Liver (tissue), 10 donors: ENCODE measurements at places on chromosomes 4 and X. TPM values are rescaled to one million over a fixed set of nuclear protein-coding genes. Genes with fewer than 3 reads are reported as not detected.

SLC16A2 gene
- 10.0 TPM for total RNA-seq

DMRTC1 gene
- total RNA-seq = not detected

CSAG1 gene
- total RNA-seq = not detected

STARD8 gene
- total RNA-seq = 9.8 TPM

ZNF141 gene
- 12.4 TPM for total RNA-seq

DUSP21 gene
- not detected for total RNA-seq

TEX13D gene
- total RNA-seq = not detected

TRIM75 gene
- total RNA-seq = not detected

TRO gene
- 5.3 TPM for total RNA-seq

GAGE12C gene
- total RNA-seq = not detected

- no peak for DNase-seq
- H3K27ac ChIP-seq = no peak overlapping the region
- no peaks in the 10 kb centered on the region for H3K4me1 ChIP-seq
- H3K27me3 ChIP-seq = no peaks in the 10 kb centered on the region
- H3K36me3 ChIP-seq = no peaks in the 10 kb centered on the region
Observed at GRCh38 chr4:140818433-140818832, 62.2 kb upstream of the TBC1D9 start.

DNA sequence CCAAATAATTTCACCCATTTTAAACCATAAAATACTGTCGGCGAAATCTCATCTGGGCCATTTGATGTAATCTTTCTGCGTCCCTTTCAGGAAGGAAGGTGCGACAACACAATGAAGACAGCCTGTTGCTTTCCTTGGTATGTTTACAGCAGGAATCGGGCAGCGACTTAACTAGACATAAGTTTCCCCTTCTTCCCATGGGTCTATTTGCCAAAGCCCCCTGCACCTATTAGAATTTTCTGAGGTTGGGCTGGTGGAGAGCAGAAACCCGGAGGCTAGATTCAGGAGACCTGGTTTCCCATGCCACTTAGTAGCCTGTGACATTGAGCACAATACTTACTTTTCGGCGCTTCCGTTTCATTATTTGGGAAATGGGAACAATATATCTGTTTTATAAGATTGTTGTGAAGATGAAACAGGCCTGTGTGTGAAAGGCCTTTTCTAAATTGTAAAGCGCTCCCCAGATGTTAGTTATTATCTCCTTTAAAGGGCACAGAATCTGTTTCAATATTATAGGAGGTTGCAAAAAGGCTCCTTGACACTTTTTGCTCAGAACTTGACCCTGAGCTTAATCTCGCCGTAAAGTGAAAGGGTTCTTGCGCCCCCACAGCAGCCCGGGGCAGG, 552 bp upstream of the AFF1 start:
- no peak for DNase-seq
- H3K27me3 ChIP-seq = no peaks in the 10 kb centered on the region
- peak overlapping the region; percentile 71 for H3K4me3 ChIP-seq
- peak overlapping the region; percentile 90 for H3K27ac ChIP-seq
- H3K4me1 ChIP-seq = peaks cover 6% of the 10 kb centered on the region
- no peaks in the 10 kb centered on the region for H3K36me3 ChIP-seq

DNA sequence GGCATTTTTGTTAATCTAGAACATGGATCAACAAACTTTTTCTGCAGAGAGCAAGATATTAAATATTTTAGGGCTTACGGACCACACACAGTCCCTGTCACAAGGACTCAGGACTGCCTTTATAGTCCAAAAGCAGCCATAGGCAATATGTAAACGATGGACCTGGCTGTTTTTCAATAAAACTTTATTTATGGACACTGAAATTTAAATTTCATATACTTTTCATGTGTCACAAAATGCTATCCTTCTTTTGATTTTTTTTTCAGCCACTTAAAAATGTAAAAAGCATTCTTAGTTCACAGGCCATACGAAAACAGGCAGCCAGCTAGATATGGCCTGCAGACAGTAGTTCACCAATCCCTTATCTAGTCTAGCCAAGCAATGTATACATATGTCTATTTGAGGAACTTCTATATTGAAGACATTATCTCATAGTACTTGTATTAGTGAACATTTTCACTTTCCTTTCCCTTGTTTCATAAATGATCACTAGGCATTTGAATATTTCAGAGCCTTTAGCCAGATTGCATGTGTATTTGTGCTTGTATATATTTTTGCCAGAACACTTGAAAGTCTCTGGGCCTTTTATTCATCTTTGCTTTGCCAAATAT, 350.9 kb downstream of the RPA4 start:
- H3K27ac ChIP-seq = no peak overlapping the region
- H3K27me3 ChIP-seq = no peaks in the 10 kb centered on the region
- H3K36me3 ChIP-seq = no peaks in the 10 kb centered on the region
- H3K4me3 ChIP-seq = no peak overlapping the region

- no peaks in the 10 kb centered on the region for H3K36me3 ChIP-seq
- no peak overlapping the region for H3K4me3 ChIP-seq
- no peaks in the 10 kb centered on the region for H3K27me3 ChIP-seq
- no peak overlapping the region for H3K27ac ChIP-seq
- H3K4me1 ChIP-seq = no peaks in the 10 kb centered on the region
- no peak for DNase-seq
Observed at GRCh38 chrX:13903405-13903804, 86.5 kb upstream of the GPM6B start.

DNA sequence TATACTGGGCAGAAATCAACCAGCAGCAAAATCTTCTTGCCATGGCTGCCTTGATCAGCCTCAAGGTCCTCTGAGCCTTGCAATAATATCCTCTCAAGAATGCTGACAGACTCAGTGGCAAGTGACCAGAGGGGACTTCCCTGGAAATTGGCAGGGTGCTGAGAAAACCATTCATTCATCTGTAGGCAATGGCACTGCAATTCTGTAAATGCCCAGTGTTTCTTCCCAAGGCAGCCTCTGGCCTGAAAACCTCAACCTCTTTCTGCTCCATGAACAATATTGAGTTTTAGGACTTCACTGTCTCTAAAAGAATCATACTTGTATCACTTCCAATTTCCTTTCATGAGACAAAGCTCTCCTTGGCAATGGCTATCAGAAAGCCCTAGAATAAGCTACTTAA, 754.3 kb upstream of the TENM3 start:
- H3K27ac ChIP-seq = no peak overlapping the region
- no peak for DNase-seq
- no peak overlapping the region for H3K4me3 ChIP-seq
- no peaks in the 10 kb centered on the region for H3K27me3 ChIP-seq
- no peaks in the 10 kb centered on the region for H3K4me1 ChIP-seq

DNA sequence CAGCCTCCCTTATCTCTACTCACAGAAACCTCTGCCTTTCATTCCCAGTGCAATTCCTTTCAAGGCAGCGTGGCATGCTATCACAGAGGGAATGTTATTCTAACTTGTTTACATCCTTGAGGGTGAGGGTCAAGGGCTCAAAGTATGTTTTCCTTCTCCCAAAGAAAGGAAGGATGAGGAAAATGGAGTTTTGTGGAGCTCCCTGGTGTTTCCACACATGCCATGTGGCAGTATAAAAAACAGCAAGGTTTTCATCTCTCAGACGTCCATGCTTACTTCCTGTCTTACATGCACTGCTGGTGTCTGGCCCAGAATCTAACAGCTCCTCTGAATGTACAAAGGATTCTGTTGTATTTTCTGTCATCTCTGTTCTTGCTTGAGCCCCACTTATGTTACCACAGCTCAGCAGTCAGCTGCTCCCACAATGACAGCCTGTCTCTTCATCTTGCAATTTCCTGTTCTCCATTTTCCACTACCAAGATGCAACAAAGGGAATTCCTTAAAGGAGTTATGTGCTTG, 128.0 kb downstream of the SNCA start:
- no peaks in the 10 kb centered on the region for H3K36me3 ChIP-seq
- no peaks in the 10 kb centered on the region for H3K4me1 ChIP-seq
- H3K27ac ChIP-seq = no peak overlapping the region

DNA sequence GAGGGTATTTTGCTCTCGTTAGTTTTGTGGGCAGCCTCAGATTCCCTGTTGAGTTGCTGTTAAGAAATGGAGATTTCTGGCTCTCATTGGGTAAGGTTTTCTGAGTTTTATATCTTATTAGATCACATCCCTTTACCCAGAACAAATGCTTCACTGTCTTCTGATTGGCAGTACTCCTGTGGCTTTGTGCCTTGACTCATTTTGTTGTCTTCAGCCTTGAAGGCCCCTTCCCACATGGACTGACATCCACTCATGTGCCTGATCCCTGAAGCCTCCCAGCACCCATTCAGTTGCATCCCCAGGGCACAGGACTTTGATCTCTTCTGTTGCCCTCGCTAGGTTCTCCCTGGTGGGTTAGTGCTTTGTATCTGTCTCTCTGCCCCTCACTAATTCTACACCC, 10.4 kb downstream of the MED28 start:
- H3K4me3 ChIP-seq = no peak overlapping the region
- no peaks in the 10 kb centered on the region for H3K27me3 ChIP-seq
- peaks cover 65% of the 10 kb centered on the region for H3K36me3 ChIP-seq
- no peak for DNase-seq
- no peak overlapping the region for H3K27ac ChIP-seq

GRCh38 chr4:8200302-8200975, 1.3 kb downstream of the SH3TC1 start:
- H3K27me3 ChIP-seq = no peaks in the 10 kb centered on the region
- peak overlapping the region; percentile 77 for H3K4me3 ChIP-seq
- peaks cover 28% of the 10 kb centered on the region for H3K4me1 ChIP-seq
- no peak for DNase-seq
- peak overlapping the region; percentile 99 for H3K27ac ChIP-seq

DNA sequence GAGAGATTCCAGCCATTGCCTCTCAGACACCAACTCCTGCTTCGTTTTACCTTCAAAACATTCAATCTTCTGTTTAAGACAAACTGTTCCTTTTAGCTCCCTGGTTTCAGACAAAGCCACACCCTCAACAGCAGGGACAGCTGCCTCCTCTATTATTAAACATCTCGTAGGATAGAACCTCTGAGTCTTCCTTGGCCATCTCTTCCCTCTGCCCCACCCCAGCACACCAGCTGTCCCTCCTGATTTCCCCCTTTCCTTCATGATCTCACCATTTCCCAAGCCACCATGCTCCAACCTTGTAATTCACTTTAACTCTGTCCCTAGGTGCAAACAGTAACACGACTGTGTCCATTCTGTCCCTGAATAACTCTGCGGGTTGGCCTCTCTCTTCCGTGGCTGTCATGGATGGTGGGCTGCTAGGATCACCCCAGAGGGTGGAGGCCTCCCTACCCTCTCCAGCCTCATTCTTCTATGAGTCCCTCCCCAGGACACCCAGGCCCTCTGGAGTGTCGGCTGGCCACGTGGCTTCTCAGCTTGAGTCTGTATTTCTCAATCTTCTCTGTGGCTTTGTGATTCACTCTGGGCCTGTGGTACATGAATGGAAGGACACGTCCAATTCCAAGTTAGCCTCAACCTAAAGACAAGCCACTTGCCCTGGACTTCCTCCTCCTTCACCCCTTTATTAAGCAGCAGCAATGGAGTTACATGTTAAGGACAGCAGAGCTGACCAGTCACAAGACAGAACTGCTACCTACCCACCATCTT, 349.9 kb downstream of the FBXW7 start:
- DNase-seq = no peak
- H3K4me1 ChIP-seq = no peaks in the 10 kb centered on the region
- no peaks in the 10 kb centered on the region for H3K36me3 ChIP-seq
- H3K27ac ChIP-seq = no peak overlapping the region

GRCh38 chr4:39924014-39924413, 53.7 kb downstream of the PDS5A start:
- H3K4me1 ChIP-seq = peaks cover 6% of the 10 kb centered on the region
- no peak for DNase-seq
- no peak overlapping the region for H3K4me3 ChIP-seq
- no peak overlapping the region for H3K27ac ChIP-seq

- no peak overlapping the region for H3K4me3 ChIP-seq
- H3K27ac ChIP-seq = no peak overlapping the region
- H3K4me1 ChIP-seq = no peaks in the 10 kb centered on the region
- no peaks in the 10 kb centered on the region for H3K27me3 ChIP-seq
- H3K36me3 ChIP-seq = peaks cover 4% of the 10 kb centered on the region
Observed at GRCh38 chr4:145061318-145061920, 36.6 kb downstream of the ANAPC10 start.

DNA sequence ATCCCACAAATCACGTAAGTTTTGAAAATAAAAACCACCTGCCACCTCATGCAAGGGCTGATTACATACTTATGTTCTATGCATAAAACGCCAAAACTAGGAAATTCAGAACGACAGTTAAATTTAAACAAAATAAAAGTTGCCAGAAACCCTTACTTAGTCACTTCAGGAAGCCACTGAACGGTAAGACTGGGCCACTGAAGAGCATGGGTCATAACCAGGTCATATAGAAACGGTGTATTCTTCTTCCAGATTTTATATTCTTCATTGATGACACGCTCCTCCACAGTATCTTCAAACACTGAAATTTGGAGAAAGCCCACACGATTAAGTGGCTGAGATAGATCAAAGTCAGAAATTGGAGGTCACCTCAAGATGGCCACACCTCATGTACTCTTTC, 1.2 kb downstream of the RBBP7 start:
- H3K4me1 ChIP-seq = peaks cover 15% of the 10 kb centered on the region
- DNase-seq = no peak
- H3K27me3 ChIP-seq = no peaks in the 10 kb centered on the region
- H3K27ac ChIP-seq = no peak overlapping the region
- peaks cover 4% of the 10 kb centered on the region for H3K36me3 ChIP-seq
- H3K4me3 ChIP-seq = peak overlapping the region; percentile 83

DNA sequence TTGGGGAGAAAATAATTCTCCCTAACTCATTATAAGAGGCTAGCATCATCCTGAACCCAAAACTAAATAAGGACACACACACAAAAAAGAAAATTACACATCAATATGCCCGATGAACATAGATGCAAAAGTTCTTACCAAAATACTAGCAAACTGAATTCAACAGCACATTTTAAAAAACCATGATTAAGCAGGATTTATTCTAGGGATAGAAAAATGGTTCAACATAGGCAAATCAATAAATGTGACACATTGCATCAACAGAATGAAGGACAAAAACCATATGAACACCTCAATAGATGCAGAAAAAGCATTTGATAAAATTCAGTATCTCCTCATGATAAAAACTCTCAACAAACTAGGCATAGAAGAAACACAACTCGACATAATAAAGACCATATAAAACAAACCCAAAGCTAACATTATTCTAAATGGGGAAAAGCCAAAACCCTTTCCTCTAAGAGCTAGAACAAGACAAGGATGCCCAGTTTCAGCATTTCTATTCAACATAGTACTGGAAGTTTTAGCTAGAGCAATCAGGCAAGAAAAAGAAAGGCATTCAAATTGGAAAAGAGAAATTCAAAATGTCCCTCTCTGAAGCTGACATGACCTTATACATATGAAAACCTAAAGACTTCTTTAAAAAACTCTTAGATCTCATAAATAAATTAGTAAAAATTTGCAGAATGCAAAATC, 200.9 kb downstream of the NKX6-1 start:
- H3K36me3 ChIP-seq = no peaks in the 10 kb centered on the region
- no peaks in the 10 kb centered on the region for H3K27me3 ChIP-seq
- no peak overlapping the region for H3K27ac ChIP-seq
- H3K4me1 ChIP-seq = no peaks in the 10 kb centered on the region
- H3K4me3 ChIP-seq = no peak overlapping the region

GRCh38 chr4:56480691-56481090, 13.3 kb downstream of the SRP72 start:
- H3K27ac ChIP-seq = no peak overlapping the region
- H3K4me1 ChIP-seq = no peaks in the 10 kb centered on the region
- peaks cover 11% of the 10 kb centered on the region for H3K36me3 ChIP-seq
- no peak for DNase-seq
- H3K4me3 ChIP-seq = no peak overlapping the region

- no peak overlapping the region for H3K27ac ChIP-seq
- H3K27me3 ChIP-seq = no peaks in the 10 kb centered on the region
- no peak overlapping the region for H3K4me3 ChIP-seq
- H3K36me3 ChIP-seq = no peaks in the 10 kb centered on the region
- DNase-seq = no peak
- no peaks in the 10 kb centered on the region for H3K4me1 ChIP-seq
Observed at GRCh38 chrX:110268886-110269285, 49.0 kb downstream of the AMMECR1 start.
